Activated T-helper 1 cell treated with anti-CD3 and anti-CD28 coated beads, Interleukin-2, amount 50 U/mL, for 16 hours (primary cell): ENCODE measurements at places on chromosomes 5 and 9.

GRCh38 chr9:135757356-135757755 is 55.4 kb downstream of the KCNT1 start:
- DNase-seq = no peak

- no peak for DNase-seq
Measured at GRCh38 chr5:19496056-19496455, 491.9 kb downstream of the CDH18 start.

GRCh38 chr9:92608909-92609445 is 61.0 kb downstream of the IPPK start:
- no peak for DNase-seq

GRCh38 chr5:172561151-172561550 is 79.9 kb upstream of the NEURL1B start:
- DNase-seq = no peak

DNA sequence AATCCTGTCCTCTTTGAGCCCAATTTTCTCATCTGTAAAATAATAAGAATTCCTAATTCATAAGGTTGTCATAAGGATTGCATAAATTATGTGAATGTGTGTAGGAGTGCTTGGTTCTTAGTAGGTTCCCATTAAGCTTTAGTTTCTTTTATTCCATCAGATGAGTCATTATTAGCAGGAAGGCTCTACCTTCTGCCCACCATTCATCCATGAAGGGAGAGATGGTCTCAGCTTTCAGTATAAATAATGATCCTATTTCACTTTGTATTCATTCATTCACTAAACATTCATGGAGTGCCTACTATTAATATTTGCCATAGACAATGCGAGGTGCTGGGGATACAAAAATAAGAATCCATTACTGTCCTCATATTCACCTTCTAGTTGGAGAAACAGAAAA is 3.0 kb downstream of the CMYA5 start:
- DNase-seq = no peak

DNA sequence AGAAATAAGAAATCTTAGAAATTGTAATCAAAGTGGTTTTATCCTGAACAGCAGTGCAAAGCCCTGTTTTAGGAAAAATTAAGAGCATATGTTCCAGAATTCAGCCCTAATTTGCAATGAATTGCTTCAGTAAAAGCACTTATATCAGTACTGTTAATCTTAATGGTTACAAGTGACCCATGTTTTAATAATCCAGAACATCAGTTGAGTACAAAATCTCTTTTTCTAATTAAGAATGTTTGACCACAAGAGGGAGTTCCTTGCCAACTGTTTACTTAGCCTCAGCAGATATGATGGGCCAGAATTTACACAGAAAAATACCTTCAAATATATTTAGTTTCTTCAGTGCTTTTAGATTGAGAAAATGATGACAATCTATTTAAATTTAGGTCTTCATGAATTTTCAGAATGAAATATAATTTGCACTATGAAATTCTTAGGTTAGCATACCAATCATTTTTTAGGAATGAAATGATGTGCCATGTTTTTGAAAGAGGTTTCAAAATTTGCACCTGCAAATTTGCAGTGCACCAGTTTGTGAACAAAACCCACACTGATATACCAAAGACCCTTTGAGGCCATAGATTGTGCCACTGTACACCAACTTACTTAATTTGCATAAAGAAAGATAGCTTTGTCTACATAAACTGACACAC is 926.3 kb upstream of the ARRDC3 start:
- DNase-seq = no peak

DNA sequence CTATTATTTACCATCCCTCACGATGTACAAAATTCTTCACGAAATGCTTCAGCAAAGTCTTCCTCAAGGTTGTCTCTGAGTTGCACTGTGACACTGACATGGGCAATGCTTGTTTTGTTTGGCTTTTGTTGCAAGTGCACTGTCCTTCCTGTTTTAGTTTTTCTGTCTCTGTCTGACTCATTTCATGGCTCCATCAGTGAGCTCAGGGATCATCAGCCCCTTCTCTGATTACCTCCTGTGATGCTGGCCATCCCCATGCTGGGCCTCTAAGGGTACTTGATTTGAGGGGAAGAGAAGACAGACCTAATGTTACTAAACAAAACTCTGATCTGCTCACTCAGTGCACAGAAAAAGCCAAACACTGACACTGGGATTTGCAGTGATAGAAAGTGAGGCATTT is 37.6 kb upstream of the STX17 start:
- no peak for DNase-seq

- DNase-seq = no peak
Measured at GRCh38 chr9:113746486-113746885, 129.6 kb upstream of the ZNF618 start.

DNA sequence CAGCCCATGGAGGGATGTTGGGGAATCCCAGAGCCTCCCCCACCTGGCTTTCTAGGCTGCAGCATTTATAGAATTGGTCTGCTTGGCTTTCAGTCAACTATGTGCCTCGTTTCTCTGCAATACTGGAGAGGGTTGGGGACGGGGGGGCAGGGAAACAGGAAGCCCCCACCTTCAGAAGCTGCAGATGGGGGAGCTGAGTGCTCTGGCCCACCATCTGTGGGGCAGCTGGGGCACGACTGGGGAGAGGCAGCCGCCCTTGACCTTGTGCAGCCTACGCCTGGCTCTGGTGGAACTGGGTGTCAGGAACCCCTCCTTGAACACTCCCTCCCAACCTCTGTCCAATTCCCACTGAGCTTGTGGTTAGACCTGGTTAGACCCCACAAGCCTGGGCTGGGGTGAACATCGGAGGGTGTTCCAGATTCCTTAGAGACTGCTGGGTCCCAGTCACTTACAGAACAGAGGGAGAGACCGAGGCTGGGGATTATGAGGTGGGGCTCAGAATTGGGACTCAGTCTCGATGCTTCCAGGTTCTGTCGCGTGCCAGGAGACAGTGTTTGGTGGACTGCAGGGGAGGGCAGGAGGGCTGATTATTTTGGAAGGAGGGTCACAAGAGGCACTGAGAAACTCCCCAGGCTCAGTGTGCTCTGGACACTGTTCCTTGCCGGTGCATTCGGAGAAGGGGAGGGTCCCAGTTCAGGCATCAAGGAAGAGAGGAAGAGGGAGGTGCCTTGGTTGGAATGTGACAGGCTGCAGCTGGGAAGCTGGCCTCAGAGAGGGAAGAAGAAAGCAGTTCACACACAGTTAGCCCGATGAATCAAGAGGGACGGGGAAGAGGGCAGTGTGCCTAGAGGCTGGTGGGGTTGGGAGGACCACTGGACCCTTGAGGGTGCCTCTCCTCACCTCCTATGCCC is 25.6 kb downstream of the COL27A1 start:
- DNase-seq = no peak

DNA sequence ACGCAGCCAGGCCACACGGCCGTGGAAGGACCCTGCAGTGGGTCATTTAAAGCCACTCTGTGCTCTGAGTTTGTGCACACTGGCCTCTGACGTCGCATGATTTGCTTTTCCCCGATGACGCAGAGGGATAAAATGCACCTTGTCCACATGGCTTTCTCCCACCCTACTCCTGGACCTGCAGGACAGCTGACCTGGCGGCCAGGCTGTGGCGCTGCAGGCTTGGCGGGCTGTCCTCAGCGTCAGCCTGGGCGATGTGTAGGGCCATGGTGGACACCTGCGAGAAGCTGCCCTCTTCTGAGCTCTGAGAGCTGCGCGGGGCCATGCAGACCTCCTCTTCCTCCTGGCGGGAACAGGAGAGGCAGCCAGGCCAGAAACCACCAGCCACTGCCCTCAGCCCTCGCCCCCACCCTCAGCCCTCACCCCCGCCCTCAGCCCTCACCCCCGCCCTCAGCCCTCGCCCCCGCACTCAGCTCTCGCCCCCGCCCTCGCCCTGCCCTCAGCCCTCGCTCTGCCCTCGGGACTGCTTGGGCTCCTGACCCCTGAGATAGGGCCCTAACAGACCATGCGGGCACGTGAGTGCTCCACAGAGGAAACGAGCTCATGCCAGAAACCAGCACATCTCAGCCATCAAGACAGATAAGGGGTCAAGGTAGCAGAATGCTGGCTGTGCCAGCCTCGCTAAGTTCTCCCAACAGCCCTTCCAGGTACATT is 20.0 kb upstream of the SCGB3A1 start:
- no peak for DNase-seq

- no peak for DNase-seq
Measured at GRCh38 chr9:125125523-125125922, 17.8 kb downstream of the SCAI start.

- DNase-seq = no peak
Measured at GRCh38 chr5:158722940-158723339, 376.8 kb downstream of the EBF1 start.

DNA sequence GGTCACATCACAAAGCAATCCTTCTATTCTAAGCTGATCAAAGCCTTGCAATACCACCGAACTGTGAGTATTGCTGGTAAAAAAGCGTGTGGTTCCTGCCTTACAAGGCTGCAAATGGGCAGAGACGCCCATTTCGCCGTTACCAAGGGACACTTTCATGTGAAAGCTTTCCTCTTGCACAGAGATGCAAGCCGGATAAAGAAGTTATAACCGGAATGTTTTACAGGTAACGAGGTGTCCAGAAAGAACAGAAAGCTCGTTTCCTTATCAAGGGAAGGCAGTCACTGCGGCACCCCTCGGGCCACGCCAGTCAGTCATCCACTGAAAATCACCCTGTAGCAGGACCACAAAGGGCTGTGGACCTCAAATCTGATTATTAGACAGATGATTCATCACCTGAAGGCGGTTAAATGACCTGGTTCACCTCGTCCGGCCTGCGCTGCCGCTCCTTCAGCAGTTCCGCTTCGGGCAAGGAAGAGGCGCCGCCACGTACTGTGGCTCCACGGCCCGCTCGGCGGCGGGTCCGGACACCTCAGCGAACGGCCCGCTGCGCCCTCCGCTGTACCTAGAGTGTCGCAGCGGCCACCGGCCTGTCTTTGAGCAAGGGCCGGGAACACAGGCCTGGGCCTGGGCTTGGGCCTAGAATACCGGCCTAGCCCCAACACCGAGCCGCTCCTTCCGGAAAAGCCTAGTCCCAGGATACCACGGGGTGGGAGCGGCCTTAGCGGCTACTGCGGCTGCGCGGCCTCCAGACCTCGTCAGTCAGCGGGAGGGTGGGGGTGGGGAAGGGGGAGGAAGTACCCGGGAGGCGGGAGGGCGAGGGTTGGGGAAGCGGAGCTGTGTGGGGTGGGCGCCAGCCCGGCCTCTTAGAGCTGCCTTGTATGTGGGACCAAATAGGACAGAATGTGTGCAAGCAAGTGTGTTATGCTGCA is at the start of gene KLHL9:
Gene KLHL9 (minus strand): TSS at position 704 of the 932 bp plus-strand sequence. CDS start 545 bp downstream, at position 159.
- peak; percentile 76 for DNase-seq

DNA sequence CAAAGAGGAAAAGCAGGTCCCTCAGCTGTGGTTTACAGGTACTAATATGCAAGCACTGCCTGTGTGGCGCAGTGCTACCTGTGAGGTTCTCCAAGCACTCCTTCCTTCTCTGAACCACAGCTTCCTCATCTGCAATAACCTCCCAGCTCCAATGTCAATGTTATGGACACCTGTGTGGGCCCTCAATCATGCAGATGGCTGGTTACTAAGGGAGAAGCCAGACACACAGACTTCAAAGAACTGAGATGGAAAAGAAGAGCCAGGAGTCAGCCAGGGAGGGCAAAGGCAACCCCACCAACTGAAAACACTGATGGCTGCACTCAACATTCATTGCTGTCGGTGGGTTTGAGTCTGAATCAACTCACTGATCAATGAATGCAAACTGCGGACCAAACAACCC is 77.7 kb downstream of the NR6A1 start:
- no peak for DNase-seq

GRCh38 chr9:81083854-81084512 is 605.4 kb downstream of the TLE1 start:
- no peak for DNase-seq

DNA sequence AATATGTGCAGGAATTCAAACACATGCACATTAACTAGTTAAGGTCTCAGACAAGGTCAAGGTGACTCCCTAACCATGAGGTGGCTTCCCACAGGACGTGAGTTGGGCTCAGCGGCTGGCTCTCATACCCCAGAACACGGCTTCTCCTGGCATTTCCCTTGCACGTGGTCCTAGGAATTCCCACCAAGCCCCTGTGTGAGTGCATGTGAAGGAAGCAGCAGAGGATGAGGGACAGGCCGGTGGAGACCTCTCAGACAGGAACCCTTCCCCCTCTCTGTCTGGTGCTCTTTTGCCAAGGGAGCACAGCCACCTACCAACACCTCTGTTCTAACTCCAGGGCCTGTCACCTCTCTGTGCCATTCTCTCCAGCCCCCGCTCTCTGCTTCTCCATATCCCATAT is 271.0 kb downstream of the FSTL4 start:
- no peak for DNase-seq

DNA sequence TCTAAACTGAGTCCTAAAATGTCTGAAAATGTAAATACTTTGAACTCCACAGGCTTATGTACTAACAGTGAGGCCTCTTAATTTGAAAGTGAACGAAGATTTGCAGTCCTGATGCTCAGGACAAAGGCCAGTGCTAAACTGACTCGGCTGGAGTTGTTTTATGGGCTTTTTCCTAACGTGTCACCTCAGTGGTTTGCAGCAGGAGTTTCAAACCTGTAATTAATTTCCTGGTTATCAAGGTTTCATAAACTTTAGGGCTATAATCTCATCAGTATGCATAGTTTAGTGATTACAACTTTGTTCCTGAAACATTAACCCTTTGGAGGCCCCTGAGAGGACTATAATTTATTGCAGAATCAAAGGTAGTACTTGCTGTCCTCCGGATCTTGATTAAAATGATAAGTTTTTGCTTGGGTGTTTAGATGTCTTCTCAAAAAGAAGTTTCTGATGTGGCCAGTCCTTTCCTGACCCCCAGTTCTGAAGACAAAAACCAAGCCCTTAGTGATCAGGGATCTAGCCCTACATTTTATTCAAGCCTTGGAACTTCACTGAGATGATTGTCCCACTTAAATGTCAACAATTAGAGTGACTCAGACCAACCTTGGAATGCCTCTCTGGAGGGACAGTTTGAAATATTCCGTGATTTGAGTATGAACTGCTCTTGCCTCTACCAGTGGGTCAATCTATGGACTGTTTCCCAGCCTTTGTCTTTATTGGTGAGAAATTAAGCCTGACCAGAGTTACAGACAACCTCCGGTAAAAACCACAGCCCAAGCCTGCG is 11.1 kb upstream of the S100Z start:
- no peak for DNase-seq

GRCh38 chr5:160385496-160385895 is 14.4 kb downstream of the FAM200C start:
- DNase-seq = no peak

- DNase-seq = no peak
Measured at GRCh38 chr5:128199104-128199503, 115.5 kb downstream of the SLC12A2 start.

DNA sequence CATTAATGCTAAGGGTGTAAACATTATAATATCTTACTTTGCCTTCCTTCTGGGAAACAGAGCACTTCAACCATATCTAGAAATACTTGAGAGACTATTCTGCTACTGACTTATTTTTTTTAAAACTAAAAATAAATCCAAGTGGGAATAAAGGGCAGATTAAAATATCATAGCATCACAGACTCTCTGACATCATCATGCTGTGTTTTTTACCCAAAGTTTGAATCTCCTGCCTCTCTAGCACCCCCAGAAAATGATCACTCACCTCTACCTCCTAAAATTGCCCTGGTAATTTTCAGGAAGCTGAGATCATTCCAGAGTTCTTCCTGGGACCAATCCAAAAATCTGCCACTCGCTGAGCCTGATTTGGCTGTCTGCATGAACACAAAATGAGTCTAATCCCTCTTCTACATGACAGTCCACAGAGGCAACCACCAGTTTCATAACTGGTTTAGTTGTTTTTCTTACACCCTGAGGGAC is 813.8 kb upstream of the DMAC1 start:
- no peak for DNase-seq
